ENCODE measurements at places on chromosomes 16 and 17.

DNA sequence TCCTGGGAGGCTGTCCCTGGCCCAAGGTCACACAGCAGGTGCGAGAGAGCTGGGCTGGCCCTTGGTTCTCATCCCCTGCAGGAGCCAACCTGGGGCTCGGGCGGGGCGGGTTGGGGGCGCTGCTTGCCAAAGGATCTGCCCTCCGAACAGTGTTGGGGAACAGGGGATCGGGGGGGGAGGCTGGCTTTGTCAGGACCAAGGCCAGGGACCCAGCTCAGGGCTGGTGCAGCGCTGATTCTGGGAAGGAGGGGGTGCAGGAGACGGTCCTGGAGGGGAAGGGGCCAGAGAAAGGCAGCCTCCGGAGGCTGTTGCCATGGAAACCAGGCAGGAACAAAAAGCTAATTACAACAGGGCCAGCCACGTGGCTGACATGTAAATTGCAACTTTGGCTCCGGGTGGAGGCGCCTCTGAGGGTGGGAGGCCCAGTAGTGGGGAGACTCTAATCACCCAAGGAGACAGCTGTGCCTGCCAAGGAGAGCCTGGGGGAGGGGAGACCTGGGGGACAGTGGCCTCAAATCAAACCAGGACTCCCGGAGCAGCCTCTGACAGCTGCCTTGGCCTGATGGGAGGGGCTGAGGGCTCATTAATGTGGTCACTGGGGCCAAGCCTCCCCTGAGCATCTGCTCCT is 1.3 kb downstream of the TUBB3 start:
- no peak for DNase-seq

DNA sequence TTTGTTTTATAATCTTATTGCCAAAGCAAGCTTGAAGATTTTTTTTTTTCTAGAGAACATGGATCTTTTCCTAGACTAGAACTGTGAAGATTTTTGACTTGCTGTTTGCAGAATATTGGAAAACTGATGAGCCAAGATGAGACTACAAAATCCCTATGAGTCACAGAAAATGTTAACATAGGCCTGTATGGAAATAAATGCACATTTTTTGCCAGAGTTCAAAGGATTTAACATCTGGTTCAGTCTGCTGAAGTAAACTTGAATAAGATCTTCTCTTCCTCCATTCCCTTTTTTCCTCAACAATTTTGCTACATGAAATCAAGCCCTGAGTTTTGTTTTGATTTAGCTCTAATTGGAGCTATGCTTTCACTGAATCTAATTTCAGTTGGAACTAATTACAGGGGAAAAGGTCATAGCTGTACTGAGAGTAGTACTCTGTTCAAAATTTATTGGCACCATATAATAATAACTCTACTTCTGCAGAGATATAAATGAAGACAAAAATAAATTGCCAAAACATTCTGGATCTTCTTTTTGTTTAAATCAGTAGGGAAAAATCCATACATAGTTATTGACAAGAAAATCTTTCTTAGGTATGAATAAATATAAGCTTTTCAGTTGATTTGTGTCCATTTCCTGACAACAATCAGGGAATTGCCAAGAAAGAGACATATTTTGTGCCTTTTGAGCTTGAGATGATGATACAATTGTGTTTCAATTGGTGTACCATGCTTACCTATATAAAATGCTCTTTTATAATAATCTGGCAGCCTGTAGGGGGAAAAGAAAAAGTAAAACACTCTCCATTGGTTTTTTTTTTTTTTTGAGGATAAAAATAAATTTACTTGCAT is 387.5 kb upstream of the GOT2 start:
- DNase-seq, result no peak

- no peak for DNase-seq
These were observed 23.6 kb downstream of the MPG start for GRCh38 chr16:101586-101985.

GRCh38 chr16:51939378-51939871 is 607.5 kb downstream of the TOX3 start:
- no peak for DNase-seq

GRCh38 chr16:53257001-53257400 is 177.3 kb upstream of the RBL2 start:
- no peak for DNase-seq

GRCh38 chr17:49358641-49359247 is 3.3 kb downstream of the ZNF652 start:
- no peak for DNase-seq

DNA sequence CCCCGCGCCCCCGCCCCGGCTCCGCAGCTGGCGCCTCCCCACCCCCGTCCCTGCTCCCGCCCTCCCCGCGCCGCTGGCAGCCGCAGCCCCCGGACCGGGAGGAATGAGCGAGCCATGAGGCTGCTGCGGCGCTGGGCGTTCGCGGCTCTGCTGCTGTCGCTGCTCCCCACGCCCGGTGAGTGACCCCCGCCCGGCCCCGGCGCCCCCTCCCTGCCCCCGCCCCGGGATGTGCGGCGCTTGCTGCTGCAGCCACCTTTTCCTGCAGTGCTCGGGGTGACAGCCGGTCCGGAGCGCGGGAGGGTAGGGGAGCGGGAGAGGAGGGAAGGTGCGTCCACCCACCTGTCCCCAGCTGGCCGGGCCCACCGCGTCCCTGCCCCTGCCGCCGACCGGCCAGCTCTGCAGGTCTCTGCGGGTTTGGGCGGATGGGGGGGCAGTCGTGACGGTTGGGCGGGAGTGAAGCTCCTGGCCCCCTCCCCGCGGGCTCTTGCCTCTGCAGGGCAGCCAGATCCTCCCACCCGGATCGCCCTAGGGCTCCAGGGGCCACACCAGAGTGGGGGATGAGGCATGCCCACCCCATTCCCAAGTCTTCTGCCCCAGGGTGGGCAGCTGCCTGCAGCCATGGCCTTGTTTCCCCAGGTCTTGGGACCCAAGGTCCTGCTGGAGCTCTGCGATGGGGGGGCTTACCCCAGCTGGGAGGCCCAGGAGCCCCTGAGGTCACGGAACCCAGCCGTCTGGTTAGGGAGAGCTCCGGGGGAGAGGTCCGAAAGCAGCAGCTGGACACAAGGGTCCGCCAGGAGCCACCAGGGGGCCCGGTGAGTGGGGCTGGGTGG is 513 bp downstream of the ADAM11 start:
- DNase-seq, result no peak

- DNase-seq, result no peak
These were observed 100.4 kb downstream of the ELAC2 start for GRCh38 chr17:12917399-12917798.

- DNase-seq, result no peak
These were observed 8.7 kb upstream of the RNPS1 start for GRCh38 chr16:2276368-2277195.

- DNase-seq, result no peak
These were observed 21.4 kb upstream of the SLC6A4 start for GRCh38 chr17:30256756-30257506.

DNA sequence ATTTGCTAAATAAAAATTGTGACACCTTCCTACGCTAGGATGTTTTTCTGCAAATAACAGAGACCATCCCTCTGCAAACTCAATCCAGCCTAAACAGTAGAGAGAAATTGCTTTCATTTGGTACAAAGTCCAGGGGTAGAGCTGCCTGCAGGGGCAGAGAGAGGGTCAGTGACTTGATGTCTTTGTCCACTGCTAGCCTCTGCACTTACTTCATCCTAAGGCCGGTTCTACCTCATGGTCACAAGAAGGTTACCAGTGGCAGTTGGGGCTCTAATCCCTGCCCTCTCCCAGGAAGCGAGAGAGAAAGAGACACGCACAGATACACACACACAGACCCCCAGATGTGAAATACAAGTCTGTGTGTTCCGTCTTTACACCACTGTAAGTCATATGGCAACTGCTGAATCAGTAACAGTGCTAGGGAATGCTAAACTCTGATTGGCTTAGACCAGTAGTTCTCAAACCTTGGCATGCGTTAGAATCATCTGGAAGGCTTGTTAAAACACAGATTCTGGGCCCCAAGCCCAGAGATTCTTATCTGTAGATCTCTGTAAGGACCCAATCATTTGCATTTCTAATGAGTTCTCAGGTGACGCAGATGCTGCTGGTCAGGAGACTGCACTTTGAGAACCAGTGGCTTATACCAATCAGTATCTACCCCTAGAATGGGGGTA is 13.1 kb upstream of the LPCAT2 start:
- DNase-seq, result no peak

GRCh38 chr16:23206986-23207385 is 24.4 kb downstream of the SCNN1G start:
- DNase-seq, result peak; percentile 70

GRCh38 chr17:17042384-17042736 is at the start of gene MPRIP:
Gene MPRIP, plus strand, starts transcription at chr17:17042457. Its CDS starts 392 bp downstream, at chr17:17042849.
- no peak for DNase-seq

GRCh38 chr17:4747847-4748246 is 8.1 kb upstream of the CXCL16 start:
- DNase-seq, result no peak

GRCh38 chr17:41777574-41778188 is 8.8 kb downstream of the JUP start:
- DNase-seq, result no peak

DNA sequence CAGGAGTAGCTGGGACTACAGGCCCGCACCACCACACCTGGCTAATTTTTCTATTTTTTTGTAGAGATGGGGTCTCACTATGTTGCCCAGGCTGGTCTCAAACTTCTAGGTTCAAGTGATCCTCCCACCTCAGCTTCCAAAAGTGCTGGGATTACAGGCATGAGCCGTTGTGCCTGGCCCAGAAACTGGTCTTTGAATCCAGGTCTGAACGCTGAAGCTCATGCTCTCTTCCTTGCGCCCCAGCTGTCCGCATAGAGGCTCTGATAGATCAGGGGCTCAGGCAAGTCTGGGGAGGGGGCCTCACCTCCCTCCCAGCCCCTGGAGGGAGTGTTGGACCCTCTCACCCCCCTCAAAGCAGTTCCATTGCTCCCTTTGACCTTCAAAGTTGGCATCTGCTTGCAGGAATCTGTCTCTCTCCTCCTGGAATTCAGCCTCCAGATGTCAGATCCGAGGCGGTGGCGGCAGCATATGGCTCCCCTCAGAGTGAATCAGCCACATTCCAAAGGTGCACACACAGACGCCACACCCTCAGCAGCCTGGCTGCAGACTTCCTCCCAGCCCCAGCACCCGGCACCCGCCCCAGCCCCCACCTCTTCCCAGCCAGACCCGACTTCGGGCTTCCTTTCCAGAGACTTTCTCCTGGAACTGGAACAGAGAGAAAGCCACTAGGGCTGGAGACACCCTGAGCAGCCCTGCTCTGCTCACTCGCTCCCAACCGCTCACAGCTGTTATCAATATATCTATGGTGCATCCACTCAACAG is 16.9 kb upstream of the GLIS2 start:
- no peak for DNase-seq

DNA sequence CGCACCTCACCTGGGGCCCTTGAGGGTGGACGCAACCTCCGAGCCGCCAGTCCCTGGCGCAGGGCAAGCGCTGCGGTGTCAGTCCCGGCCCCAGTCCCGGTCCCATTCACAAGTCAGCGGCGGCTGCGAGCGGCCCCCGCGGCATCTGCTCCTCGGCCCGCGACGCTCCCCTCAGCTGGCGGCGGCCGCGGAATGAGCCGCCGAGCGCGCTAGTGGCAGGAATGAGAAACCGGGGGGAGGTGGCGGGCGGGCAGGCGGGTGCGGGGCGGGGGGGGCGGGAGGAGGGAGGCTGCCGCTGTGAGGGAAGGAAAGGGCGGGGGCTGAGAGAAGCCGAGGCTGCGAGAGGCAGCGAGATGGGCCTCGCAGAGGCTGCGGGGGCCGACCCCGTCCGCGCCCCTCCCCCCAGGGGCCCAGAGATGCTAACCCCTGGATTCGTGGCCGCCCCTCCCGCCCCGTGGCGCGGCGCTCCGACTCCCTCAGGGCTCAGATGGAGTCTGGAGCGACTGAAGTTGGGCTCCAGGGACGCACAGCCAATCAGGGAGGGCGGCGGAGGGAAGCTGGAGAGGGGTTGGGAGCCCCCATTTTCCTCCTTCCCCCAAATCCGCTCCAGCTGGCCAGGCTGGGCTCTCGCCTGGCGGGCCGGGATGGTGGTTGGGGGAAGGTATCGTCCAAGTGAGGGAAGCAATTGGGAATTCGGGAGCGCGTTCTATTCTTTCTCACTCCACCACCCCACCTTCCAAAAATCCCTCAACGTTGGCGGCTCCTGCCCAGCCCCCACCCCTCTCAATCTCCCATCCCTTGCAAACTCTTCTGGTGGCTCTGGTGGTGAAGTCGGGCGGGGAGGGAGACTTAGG is at the start of gene CDH11:
TSS of gene CDH11 (minus strand) at position 194 of the 854 bp plus-strand sequence. CDS start 117,194 bp downstream, outside the sequence.
- no peak for DNase-seq

DNA sequence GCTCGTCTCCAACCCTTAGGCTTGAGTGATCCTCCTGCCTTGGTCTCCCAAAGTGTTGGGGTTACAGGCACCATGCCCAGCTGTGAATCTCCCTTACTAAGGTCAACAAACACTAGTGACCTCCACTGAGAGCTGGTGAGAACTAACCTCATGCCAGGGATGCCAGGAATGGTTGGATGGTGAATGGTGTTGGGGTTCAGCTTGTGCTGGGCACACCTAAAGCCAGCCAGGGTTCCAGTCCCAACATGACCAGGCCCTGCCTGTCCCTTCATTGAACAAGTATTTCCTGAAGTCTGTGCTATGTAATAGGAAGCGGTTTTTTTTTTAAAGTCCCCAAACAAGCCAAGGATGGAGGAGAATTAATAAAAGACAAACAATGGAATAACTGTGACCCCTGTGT is 56.0 kb upstream of the TOB1 start:
- DNase-seq, result no peak
